Activated naive CD8-positive, alpha-beta T cell treated with anti-CD3 and anti-CD28 coated beads, Interleukin-2, amount 10 ng/mL, durations not matched to agents 7 days and 5 days (primary cell): ENCODE measurements at places on chromosomes 4 and X. TPM values are rescaled to one million over a fixed set of nuclear protein-coding genes. Genes with fewer than 3 reads are reported as not detected.
A peak's percentile ranks its signal among the peaks of the same experiment; 100 is the strongest.

- no peak for DNase-seq
Measured at GRCh38 chrX:355329-356050, 31.2 kb downstream of the PPP2R3B start.

WDR45 gene
- 55.1 TPM for total RNA-seq

- DNase-seq = no peak
Measured at GRCh38 chr4:109682875-109683274, 20.4 kb downstream of the CASP6 start.

PDGFRA gene
- not detected for total RNA-seq

CLCN4 gene
- not detected for total RNA-seq

GRCh38 chrX:109918753-109919152 lies 84.2 kb upstream of the TMEM164 start:
- no peak for DNase-seq

MAGEA12 gene
- not detected for total RNA-seq

TMEM271 gene
- total RNA-seq = not detected

- no peak for DNase-seq
Measured at GRCh38 chr4:189981970-189982369, 41.3 kb downstream of the FRG1 start.

DNA sequence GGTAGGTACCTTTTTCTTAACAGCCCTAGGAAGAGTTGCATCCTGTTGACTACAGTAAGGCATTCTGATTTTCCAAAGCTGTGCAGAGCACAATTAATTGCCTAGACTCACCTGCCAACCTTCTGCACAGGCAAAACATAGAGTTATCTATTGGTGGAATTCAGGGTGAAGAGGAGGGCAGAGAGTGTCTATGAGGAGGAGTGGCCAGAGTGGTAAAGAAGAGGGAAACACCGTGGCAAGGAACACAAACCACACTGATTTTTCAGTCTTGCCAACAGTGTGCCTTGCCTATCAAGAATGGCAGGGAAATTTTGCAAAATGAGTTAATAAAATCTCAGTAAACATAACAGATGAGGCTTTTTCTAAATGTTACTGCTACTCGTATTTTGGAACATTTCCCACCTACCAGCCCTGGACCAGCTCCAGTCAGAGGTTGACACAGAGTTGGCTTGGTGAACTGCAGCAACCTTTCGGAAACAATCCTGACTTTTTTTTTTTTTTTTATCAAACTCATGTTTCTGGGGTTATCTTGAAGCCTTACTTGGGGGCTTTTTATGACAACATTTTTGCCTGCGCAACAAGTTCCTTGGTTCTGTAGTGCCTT lies 67.9 kb upstream of the CAPN6 start:
- no peak for DNase-seq

DNA sequence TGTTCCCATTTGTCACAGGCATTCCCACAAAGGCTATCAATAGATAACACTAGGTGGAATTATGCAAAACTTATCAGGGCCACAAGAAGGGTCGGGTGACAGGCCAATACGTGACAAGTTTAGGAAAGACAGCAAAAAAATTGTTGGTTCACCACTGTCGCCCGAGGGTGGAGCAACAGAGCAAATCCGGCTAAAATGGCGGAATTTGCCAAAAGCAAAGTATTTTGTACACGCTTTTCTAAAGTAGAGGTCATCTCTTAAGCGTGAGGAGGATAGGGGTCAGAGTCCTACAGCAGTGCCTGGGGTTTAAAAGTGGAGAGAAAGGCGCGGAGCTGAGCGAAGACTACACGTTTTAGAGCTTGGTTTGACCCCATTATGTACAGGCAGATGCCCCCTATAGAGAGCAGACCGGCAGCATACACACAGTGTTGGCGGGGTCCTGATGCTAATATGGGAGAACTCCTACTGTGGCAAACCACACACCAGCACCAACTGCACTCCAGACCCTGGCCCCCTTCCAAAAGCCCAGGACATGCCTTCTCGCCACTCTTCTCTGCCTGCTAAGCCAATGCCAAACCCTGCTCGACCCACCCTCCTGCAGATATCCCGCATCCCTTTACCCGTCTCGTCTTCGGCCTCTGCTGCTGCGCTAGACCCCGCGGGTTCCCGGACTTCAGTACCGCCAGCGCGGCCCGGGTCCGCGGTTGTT lies 733 bp downstream of the CCNA2 start:
- peak; percentile 53 for DNase-seq

- no peak for DNase-seq
Measured at GRCh38 chr4:165328101-165328425, 594 bp downstream of the MSMO1 start.

EGF gene
- total RNA-seq = not detected

- no peak for DNase-seq
Measured at GRCh38 chr4:132646186-132646585, 502.9 kb upstream of the PCDH10 start.

DNA sequence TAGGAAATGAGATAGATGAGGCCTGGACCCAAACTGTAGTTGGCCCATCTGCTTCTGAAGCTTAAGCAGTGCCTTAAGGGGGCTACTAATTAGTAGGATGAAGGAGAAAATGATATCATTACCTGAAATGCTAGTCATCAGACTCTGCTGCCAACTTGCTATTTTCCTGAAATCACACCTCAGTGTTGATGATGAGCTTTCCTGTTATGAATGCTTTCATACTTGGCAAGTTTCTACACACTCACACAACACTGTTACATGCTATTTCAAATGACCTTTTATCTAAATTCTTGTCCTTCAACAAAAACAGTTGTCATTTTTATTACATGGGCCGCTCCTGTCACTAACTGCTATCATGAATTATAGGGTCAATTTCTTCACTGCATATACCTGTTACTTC lies 416.0 kb downstream of the PRDM5 start:
- DNase-seq = no peak

PLXNB3 gene
- total RNA-seq = 1.3 TPM

GRCh38 chr4:80201252-80202151 lies 4.2 kb downstream of the PRDM8 start:
- no peak for DNase-seq

DNA sequence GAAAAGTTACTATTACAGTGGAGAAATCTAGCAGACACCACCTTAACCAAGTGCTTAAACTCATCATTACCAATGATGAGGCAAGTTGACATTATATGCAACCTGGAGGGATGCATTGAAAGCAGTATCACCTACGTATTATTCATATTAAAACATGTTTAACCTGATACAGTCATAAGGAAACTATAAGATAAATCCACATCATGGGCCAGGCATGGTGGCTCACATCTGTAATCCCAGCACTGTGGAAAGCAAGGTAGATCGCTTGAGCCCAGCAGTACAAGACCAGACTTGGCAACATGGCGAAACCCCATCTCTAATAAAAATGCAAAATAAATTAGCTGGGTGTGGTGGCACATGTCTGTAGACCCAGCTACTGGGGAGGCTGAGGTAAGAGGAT lies 22.3 kb upstream of the INTU start:
- no peak for DNase-seq

RAB39B gene
- 9.8 TPM for total RNA-seq

GRCh38 chr4:25448379-25449109 lies 71.5 kb downstream of the ANAPC4 start:
- no peak for DNase-seq

QRFPR gene
- not detected for total RNA-seq

MAGEA4 gene
- total RNA-seq = not detected

GRCh38 chr4:73406548-73406875 lies 2.4 kb downstream of the ALB start:
- DNase-seq = no peak

GRCh38 chr4:139279760-139280620 lies at the start of gene MGARP:
Gene MGARP (minus strand): TSS chr4:139280225. CDS start chr4:139280158, 67 bp downstream.
- peak; percentile 49 for DNase-seq

DNA sequence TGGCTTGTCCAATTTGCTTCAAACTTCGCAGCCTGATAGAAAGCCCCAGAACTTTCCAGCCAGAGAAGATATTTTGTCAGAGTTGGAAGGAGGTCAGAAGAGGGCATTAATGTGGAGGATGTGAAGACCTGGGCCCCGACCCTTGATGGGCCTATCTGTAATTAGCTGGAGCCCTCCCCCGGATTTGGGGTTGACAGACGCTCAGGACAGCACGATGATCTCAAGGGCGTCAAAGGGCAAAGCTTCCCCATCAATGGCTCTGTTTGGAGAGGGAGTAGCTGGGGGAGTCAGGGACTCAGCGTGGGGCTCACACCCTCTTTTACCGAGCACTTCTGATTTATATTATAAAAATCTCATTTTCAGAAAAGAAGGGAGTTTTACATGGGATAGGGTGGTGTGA lies 59.0 kb upstream of the PPP2R3B start:
- no peak for DNase-seq

DNA sequence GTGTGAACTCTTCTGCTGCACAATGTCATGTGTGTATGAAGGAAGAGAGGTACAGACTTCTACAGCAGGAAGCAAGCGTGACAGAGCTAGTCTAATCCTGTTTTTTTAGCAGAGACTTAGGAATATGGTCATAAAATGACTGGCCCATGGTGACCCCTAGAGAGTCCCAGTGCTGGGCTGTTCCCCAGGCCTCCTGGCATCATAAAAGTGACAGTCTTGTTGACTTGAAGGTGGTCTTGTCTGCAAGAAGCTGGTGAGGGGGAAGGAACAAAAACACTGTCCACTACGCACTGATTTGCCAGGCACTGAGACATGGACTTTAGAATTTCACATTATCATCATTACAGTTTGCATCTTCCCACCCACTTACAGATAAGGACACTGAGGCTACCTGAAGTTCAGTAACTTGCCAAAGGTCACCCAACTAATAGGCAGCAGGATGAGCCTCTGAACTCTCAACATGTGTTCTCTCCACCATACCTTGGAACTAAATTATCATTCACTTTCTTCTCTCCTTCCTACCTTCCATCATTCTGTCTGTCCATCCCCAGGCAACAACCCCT lies 63.0 kb downstream of the HADH start:
- no peak for DNase-seq

DNA sequence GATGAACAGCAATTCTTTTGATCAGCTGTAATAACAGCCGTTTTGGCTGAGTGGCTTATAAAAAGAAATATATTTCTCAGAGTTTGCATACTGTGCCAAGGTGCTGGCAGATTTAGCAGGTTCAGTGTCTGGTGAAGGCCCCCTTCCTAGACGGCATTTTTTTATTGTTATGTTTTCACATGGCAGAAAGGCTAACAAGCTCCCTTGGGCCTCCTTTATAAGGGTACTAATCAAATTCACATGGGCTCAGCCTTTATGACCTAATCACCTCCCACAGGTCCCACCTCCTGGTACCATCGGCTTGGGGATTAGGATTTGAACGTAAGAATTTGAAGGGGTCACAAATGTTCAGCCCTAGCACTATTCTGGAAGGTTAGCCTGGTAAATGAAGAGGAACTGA lies 431.9 kb downstream of the SPOCK3 start:
- DNase-seq = no peak

GRCh38 chr4:25161593-25161950 lies 1.3 kb upstream of the SEPSECS start:
- DNase-seq = no peak

DNA sequence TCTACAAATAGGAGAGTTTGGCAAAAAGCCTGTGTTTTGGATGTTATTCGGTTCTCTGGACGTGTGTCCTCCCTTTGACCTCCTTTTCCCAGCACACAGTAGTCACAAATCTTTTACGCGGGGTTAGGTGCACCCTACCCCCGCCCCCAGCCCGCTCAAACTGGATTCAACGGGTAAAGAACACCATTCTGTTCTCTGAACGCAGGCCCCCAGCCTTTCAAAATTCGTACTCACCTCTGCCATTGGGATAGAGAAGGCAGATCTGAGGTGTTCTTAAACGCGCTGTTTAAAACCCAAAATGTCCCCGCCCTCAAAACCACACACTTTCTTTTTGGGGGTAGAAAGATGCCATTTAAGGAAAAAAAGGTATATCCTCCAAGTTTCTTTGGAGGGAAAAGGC lies 2.7 kb downstream of the LEF1 start:
- peak; percentile 63 for DNase-seq

DNA sequence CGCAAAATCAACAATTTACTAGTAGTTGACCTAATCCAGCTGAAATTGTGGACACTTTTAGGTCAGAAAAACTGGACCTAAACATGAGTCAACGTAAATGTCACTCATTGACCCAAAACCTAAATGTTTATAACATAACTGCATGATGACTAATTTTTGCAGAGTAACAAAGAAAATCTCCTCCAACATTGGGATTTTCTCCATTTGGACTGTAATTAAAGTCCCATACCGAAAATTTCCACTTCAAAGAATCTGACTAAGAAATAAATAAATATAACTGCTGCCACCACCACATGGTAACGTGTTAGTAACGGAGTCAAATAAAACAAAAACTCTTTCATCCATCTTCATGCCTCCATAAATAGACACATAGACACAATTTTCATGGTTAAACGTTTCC lies 1.9 kb downstream of the ADGRA3 start:
- DNase-seq = no peak

GRCh38 chr4:17066972-17067371 lies 168.5 kb upstream of the LDB2 start:
- no peak for DNase-seq

LDB2 gene
- not detected for total RNA-seq

UGT2B10 gene
- not detected for total RNA-seq

MAGEA1 gene
- not detected for total RNA-seq
